ENCODE measurements at places on chromosomes 13 and 19. TPM values are rescaled to one million over a fixed set of nuclear protein-coding genes. Genes with fewer than 3 reads are reported as not detected.
A peak's percentile ranks its signal among the peaks of the same experiment; 100 is the strongest.

GRCh38 chr13:112975401-112975939, 6.5 kb downstream of the MCF2L start:
- no peak for DNase-seq

OR4F17 gene
- not detected for total RNA-seq

DNA sequence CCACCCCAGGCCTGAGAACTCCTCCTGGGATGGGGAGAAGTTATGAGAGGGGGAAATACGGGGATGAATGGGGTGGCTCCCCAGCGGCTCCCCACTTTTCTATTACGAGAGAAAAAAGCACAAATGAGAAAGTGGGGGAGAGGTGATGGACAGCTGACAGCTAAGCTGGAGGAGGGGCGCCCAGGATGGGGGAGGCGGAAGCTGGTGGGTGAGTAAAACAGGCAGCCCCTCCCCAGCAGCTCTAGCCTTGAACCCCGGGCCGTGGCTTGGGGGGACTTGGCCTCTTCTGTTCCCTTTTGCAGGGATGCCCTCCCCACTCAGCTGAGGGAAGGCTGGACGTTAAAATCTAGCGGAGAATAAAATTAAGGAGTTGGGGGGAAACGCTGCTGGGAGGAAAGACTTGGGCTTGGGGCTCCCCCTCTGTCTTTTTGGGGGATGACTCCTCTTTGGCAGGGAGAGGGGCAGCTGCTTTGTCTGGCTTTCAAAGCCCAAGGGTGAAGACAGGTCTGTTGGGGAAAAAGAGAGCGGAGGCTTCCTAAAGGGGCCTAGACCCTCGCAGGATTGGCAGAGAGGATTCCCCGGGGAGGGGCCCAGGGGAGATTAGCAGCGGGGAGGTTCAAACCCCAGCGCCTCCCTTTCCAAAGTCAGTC, 1.4 kb upstream of the SAMD1 start:
- peak; percentile 56 for DNase-seq

DNA sequence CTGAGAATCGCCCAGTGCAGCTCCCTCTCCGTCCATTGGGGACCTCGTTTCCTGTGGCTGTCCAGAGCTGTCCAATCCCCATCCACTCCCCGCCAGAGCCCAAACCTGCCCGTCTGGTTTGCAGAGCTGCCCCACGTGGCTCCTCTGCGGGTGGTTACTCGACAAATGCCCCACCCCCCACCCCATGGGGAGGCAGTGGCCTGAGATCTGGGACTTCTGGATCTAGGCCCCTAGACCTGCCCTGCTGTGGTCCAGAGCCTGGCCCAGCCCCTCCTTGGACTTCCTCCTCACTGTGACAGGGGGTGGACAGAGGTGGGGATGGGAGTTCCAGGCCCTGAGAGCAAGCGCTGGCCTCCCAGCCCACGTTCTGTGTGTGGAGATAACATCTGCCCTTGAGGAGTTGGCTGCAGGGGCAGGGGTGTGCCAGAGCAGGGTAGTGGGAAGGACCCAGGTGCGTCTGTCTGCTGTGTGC, 29.1 kb downstream of the PAK4 start:
- peak; percentile 78 for DNase-seq

- no peak for DNase-seq
Observed at GRCh38 chr13:31930901-31931522, 100.6 kb upstream of the FRY start.

Data from colonic mucosa (tissue), 4 donors.